ENCODE measurements at places on chromosomes 1 and 21. TPM values are rescaled to one million over a fixed set of nuclear protein-coding genes. Genes with fewer than 3 reads are reported as not detected.
A peak's percentile ranks its signal among the peaks of the same experiment; 100 is the strongest.

GRCh38 chr1:179228783-179229213, 679 bp downstream of the ABL2 start:
- DNase-seq, result peak; percentile 33

LCE4A gene
- not detected for total RNA-seq

- DNase-seq, result peak; percentile 42
Observed at GRCh38 chr1:84570436-84571149, 3.6 kb downstream of the CTBS start.

- DNase-seq, result no peak
Observed at GRCh38 chr1:115237507-115237906, 100.5 kb downstream of the NGF start.

TSEN15 gene
- total RNA-seq, result 53.5 TPM

DNA sequence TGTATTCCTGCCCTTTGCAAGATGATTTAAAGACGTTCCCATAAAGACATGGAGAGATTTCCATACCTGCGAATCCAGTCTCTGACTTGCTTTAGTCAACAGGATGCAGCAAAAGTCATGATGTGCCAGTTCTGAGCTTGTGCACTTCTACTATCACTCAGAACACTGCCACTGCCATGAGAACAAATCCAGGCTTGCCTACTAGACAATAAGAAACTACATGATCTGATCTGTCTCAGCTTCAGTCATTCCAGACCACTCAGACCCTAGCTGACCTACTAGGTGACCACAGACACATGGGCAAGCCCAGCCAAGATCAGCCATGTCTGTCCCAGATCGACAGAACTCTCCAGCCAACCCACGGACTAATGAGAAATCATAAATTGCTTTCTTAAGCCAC, 219.2 kb downstream of the RRAGC start:
- no peak for DNase-seq

DNA sequence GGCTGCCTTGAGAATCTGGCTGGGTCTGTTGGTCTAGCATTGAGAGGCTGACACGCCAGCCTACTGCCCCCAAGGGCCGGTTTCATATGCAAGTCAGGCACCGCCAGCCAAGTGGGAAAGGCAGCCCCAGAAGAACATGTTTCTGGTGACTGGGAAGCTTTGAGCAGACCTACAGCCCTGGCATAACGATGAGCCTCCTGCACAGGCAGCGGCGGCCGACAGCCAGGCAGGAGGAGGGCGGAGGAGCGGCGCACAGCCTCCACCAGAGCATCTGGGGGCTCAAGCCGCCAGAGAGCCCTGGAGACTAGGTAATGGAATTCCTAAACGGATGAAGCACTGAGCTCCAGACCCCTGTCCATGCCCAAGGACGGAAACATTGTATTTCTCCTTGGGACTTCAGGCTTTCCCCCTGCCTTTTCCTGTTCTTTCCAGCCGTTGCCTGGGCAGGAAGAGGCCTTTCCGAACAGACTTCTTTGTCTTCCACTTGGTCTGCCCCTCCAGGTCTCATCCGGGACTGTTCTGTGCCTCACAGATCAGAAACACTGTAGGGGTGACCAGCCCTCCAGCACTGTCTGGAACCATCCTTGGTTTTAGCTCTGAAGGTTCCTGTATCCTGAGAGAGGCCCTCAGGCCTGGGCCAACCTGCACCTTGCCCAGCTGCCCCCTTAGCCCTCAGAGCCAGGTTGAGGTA, 59.5 kb downstream of the IRF2BP2 start:
- DNase-seq, result no peak

DNA sequence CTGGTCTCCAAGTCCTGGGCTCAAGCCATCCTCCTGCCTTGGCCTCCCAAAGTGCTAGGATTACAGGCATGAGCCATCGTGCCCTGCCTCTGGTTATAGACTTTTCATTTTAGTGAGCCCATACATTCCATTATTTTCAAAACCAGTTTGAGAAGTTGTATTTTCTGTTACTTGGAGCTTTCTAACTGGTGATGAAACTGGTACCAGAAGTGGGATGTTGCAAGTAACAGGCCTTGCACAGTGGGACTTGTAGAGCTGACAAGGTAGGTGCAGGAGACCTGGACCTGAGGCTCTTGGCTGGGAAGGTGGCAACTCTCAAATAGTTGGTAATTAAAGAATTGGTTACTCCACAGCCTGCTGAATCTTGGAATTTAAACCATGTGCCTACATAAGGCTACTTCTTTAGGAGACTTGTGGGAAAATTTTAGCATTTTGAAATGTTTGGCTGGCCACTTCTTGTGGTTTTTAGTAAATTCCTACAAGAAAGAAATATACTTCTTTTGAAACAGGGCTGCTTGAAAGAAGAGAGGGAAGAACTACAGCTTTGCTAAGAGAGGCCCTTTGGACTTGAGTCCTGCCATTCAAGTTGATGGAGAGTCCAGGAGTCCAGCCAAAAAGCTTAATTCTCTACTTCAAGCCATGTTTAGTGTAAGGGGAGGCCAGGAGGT, 9.8 kb upstream of the ALPL start:
- peak; percentile 26 for DNase-seq

MMP23B gene
- 11.0 TPM for total RNA-seq

RGS13 gene
- not detected for total RNA-seq

- DNase-seq, result no peak
Observed at GRCh38 chr1:193054169-193054675, 4.9 kb downstream of the UCHL5 start.

TRAF3IP3 gene
- not detected for total RNA-seq

DNA sequence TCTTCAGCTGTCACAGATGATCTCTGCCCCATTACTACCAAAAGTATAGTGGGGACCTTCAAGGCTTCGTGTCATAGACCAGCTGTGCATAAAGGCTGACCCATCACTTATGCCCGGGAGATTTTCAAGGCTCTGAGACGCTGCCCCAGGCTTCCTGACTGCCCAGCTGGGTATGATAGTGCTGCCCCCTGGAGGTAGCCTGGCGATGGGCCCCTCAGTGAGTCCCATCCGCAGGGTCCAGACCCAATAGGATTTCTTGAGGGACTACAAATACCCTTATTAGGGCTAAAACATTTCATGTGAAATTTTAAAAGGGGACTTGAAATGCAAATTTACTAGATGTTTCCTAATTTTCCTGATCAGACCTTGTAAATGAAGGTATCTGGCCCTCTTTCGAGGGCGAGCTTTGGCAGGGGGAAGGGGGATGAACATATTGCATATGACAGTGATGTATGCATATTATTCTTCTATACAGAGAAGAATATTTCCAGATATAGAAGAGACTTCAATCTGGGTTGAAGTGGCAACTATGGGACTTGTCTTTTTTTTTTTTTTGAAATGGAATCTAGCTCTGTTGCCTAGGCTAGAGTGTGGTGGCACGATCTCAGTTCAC, 11.7 kb upstream of the FCMR start:
- DNase-seq, result peak; percentile 22

KCNA2 gene
- total RNA-seq, result under 0.01 TPM

DNA sequence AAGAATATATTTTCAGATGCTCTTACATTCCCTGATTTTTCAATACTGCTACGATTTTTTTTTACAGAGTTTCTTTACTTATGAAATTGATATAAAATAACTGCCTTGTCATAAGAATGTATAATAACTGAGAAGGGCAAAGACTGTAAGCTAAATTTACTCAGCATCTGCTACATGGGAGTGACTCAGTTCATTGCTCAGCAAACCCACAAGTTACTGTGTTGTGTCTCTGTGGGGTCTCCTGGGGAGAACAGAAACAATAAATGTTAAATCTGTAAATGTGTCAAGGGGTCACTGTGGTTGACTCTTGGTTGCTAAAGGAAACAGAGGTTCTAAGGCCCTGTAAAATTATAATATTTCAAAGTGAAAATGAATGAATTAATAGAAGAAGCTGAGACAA, 210.3 kb upstream of the CACYBP start:
- peak; percentile 28 for DNase-seq

DNA sequence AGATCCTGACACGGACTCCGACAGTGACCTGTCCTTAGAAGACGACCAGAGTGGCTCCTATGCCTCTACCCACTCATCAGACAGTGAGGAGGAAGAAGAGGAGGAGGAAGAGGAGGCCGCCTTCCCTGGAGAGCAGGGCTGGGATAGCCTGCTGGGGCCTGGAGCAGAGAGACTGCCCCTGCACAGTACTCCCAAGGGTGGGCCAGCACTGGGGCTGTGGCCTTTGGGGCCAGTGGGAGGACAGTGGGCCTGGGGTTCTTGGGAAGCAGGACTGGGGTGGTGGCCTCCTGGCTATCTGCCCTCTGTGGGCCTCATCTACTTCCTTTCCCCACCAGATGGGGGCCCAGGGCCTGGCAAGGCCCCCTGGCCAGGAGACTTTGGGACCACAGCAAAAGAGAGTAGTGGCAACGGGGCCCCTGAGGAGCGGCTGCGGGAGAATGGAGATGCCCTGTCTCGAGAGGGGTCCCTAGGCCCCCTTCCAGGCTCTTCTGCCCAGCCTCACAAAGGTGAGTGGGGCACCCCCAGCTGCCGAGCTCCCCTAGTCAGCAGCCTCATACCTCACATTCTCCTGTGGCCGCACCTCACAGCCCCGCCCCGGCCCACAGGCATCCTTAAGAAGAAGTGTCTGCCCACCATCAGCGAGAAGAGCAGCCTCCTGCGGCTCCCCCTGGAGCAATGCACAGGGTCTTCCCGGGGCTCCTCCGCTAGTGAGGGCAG, 10.0 kb downstream of the PSRC1 start:
- no peak for DNase-seq

DNA sequence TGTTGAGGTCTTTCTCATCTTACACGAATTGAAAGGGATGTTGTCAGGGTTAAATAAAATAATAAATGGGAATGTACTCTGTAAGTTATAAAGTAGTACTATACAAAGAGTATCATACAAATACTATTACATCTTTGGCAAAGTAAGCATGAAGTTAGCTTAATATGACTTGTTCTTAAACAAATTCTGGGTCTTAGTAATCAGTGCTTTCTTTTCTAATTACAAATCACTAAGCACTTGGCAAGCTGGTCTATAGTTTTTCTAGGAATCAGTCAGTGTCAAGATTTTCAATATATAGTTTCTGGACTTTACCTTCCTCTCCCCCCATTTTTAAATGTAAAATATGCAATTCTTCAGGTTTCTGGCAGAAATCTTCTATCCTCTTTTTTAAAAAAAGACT, 6.9 kb downstream of the LYST start:
- no peak for DNase-seq

DNA sequence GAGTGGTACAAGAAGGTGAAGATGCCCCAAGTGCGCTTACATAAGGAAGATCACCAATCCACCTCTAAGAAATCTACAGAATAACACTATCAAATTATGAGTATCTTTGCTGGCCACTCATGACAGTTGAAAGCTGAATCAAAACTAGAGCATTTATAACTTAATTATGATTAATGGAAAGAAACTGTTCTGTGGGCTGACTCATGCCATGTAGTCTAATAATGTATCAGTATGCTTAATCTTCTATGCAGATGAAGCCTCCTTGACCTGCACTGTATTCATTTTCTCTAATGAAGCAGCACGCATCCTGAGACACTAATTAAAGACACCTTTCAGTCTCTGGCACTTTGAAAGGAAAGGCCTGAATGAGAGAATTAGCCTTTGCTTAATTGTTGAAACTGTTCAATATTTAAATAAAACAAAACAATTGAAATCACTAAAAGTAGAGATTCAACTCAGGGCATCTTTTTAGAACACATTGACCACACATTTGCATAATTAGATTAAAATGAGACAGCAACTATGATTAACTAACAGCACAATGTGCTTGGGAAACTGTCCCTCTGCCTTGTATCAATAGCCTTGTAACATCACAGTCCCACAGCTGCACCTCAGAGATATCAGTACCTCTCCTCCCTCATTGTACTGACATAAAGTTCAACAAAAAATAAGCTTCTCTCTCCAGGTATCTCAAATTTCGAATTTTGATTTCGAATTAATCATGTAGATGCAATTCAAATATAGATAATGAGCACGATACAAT, 105.6 kb downstream of the NTPCR start:
- no peak for DNase-seq

GSTM1 gene
- total RNA-seq, result not detected

TNFRSF18 gene
- not detected for total RNA-seq
